ENCODE measurements at places on chromosomes 11 and 22.

DNA sequence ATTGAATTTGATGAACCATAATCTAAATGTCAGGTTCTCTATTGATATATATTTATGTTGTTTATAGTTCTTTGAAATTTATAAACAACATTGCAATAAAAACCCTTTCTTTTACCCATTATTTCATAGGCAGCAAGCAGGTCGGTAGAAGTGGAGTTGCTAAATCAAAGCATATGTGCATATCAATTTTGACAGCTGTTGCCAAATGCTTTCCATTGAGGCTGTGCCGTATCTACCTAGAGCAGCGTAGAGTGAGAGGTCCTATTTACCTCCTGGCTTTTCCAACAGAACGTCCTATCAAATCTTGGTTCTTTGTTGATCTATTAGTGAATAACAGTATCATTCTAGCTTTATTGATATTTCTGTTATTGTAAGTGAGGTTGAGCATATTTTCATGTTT is 77.5 kb upstream of the SLC22A12 start:
- DNase-seq, result no peak

GRCh38 chr11:125281831-125282595 is 117.5 kb downstream of the PKNOX2 start:
- no peak for DNase-seq

GRCh38 chr11:61930933-61931332 is 13.6 kb upstream of the RAB3IL1 start:
- no peak for DNase-seq

DNA sequence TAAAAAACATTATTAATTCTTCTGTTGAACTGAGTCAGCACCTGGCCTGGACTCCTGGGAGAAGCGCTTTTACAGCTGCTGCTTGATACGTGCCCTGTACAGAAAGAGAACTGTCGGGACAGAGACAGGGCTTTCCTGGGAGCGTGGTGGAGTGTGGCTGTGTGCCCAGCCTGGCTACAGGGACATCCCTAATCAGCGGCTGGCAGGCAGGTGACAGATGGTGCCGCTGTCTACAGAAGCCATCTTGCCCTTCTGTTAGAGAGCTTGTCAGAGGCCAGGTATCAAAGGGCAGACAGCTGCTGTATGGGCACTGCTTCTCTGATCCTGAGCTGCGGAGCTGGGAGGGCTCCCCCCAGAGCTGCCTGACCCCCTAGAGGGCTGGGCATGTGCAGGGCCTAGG is 361.8 kb downstream of the TENM4 start:
- no peak for DNase-seq

DNA sequence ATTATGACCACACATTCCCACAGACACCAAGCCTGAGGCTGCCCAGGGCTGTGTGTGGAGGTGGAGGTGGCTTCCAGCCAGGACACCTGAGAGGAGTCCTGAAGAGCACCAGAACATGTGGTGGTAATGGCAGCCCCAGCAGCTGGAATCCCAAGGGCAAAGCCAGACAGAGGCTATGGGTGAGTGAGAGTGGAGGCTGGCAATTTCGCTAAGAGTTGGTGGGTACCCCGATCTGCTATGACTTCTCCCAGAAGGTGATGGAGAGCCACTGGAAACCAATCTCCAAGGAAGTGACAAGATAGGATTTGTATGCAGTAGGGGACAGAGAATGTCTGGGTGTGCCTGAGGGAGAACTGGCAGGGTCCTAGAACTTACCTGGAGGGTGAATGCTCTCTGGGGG is 69.3 kb upstream of the CLTCL1 start:
- no peak for DNase-seq

DNA sequence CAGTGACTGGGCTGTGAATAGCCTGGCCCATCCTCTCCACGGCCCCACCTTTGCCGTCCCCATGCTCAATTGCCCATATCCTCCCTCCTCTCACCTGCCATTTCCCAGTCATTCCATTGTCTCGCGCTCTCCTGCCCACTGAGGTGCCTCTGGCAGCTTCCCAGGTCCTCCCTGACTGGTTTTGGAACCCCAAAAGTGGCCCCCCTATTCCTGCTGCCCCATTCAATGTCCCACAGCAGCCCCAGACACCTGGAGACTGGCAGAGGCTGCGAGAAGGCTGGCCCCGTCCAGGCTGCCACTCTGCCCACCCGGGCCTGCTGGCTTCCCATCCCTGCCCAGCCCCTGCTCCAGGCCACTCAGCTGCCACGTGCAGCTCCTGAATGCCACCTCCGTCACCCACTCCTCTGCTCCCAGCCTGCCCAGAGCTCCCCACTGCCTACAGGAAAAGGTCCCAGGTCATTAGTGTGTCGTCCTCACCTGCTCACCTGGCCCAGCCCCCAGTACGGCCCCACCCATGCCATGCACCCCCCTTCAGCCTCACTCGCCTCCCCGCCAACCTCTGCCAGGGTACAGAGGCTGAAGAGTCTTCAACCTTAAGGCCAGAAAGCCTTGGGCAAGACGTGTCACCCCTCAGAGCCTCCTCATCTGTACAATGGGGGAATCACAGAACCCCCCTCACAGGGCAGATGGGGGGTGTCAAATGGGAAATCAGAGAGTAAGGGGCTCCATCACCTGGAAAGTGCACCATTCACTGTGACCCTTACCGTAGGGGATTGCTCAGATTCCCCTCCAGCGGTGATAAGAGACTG is 37.5 kb downstream of the KCNJ4 start:
- DNase-seq, result no peak

DNA sequence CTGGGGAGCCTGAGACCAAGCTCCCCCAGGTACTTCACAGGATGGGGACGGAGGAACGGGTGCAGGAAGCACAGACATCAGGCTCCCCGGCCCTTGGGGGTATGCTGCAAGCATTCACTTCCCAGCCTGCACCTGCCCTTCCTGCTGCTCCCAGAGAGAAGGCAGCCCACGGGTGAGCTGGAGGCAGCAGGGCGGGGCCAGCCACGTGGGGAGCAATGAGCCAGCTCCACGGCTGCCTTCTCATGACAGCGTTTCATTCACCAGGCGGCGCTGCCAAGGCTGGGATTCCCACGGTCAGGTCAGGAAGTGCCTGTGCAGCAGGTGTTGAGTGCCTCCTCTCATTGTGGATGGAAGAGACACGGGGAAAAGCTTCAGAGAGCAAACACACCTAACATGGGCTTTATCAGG is 14.5 kb upstream of the PHLDA2 start:
- DNase-seq, result no peak

DNA sequence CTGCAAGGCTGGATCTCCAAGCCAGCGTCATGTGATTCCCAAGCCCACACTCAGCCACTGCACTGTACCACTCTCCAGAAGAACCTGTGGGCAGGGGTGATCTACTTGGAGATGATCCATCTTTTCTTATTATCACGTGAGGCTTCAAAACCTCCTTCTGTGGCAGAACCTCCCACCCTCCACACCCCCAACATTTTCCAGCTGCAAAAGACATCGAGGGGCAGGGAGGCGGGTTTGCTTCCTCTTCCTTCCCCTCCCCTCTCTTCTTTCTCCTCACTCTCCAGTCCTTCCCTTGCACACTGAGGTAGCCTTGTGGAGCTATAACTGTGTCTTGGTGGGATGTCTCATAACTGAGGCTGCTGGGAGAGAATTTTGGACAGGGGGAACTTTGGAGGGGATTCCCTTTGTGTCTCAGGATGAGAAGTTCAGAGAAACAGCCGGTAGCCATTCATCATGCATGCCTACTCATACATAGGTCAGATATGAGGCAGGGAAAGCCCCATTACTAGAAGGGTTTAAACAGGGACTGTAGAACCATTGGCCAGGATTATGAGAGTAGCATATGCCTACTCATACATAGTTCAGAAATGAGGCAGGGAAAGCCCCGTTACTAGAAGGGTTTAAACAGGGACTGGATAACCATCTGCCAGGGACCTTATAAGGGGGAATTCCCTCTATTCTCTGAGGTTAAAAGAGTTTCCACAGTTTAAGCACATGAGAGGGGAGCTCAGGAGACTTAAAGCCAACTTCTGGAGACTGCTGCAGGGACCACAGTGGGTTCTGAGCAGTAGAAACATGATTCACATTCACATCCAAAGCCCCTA is 420.7 kb upstream of the CADM1 start:
- no peak for DNase-seq

All from AG20443 (cell line).